ENCODE measurements at places on chromosomes 2 and 18.
A peak's percentile ranks its signal among the peaks of the same experiment; 100 is the strongest.

DNA sequence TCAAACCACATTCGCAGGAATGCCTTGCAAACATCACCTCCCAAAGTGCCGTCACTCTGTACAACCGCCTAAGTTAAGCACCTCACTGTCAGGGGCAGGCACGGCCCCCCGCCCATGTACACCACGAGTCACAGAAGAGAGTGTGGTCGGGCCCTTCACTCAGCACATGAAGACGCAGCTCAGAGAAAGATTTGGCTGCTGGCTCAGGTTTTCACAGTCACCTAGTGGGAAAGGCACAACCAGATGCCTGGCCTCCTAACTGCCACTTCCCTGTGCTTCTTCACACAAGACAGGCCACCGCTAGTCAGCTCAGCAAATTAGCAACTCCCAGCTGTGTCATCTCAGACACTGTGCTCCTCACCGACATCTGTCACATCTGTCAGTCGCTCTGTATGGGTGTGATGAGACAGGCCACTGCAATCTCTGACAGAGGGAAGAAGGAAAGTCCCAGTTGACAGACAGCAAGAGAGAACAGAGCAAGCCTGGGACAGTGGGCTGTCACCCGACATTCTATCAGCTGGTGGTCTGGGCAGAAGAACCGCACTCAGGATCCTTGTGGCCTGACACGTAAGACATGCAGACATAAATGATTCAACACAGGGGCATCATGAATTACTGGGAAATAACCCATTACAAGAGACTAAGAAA, 60.8 kb downstream of the CRACDL start:
- no peak for DNase-seq

DNA sequence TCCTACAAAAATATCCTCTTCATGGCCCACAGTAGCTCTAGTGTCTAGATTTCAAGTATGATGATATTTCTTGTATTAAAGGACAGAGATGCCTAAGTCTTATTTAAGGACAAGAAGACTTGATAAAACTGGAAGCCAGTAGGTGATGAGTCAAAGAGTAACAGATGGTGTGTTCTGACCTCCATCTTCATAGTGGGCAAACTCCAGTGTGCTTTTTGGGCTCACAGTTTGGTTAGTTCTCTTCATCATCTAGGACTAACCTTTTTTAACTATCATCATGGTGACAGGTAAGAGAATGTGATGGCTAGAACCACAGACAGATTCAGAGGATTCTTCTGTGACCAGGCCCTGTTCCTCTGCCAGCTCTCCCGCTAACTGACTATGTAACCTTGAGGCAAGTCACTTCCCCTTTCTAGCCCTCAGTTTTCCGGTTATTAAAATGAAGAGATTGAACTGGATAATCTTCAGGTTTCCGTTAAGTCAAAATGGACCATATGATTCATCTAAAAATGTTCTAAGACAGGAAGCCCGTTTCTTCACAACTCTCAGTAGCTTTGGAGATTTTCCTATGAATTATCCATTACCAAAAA, 140.3 kb upstream of the RASGRP3 start:
- DNase-seq: no peak

DNA sequence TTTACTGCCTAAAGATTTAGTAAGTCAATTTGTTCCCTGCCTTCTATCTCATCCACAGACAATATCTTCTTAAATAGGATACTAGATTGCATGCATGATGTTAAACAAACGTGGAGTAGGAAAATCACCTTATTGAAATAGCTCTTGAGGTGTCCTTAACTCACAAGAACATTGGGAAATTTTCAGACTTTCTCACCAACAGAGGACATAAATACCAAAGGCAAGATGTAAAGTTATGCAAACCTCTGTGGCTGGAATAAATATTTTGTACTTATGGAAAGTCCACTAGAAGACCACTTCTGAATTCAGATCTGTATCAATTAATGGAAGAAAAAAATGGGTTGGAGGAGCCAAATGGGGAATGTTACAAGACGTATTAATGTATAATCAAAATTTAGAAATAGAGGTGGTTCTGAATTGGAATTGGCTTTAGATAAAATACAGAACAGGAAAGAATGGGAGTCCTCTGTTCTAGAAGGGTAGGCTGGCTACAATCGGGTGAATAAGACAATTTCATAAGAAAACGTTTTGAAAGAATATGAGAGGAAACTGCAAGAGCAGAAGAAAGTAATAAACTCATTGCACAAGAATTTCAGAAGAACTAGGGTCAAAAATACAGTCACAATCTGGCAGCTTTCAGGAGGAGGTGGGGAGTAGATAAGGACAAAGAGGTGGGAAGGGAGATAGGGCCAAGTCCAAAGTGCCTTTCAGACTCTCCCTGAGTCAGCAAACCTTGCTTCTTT, 69.3 kb upstream of the FN1 start:
- DNase-seq: no peak

GRCh38 chr2:72999729-73000725, 71.5 kb downstream of the SFXN5 start:
- no peak for DNase-seq

- no peak for DNase-seq
Observed at GRCh38 chr2:234797566-234798250, 154.1 kb upstream of the SH3BP4 start.

DNA sequence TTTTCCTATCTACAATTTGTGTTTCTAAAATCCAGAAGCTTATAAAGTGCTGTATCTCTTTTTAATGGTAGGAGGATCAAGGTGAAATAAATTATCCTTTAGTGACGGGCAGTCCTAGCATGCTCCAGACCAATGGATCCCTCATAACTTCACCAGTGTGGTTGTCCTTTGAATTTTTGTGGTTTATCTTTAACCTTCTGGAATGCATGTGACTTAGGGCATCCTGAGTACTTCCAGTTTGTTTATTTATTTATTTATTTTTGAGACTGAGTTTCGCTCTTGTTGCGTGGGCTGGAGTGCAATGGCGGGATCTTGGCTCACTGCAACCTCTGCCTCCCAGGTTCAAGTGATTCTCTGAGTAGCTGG, 40.4 kb downstream of the NUP35 start:
- no peak for DNase-seq

- DNase-seq: no peak
Observed at GRCh38 chr2:151380580-151381235, 23.3 kb downstream of the TNFAIP6 start.

DNA sequence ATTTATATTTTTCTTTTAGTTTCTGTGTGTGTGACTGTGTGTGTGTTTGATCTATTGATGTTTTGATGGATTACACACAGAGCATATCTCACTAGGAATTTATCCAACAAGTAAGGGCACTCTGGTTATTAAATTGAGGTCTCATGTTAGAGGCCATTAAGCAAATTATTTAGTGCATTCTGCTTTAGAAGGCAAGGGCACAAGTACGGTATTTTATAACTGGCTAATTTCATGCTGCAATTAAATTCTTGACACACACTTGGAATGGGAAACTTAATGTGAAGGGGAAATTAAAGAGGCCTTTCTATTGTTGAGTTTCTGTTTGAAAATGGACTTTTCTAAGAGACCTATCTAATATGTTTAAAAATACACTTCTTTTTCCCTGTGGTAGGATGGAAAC, 25.8 kb downstream of the NYAP2 start:
- no peak for DNase-seq

DNA sequence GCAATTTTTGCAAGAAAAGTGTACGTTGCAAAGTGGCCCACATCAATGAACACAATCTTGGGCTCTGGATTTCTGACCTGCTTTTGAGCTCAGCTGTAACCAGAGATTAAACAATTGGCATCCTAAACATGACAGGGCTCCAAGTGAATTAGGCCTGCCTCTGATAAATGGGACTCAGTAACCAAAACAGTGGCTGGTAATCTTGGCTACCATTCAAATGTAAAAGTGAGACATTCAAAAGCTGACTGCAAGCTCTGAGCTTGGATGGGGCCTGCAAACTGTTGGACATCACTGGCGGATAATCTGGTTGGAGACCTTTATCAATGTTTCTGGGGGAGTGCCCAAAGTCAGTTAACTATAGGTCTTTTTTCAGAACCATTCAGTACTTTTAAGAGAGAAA, 160.7 kb downstream of the RAB3GAP1 start:
- no peak for DNase-seq

DNA sequence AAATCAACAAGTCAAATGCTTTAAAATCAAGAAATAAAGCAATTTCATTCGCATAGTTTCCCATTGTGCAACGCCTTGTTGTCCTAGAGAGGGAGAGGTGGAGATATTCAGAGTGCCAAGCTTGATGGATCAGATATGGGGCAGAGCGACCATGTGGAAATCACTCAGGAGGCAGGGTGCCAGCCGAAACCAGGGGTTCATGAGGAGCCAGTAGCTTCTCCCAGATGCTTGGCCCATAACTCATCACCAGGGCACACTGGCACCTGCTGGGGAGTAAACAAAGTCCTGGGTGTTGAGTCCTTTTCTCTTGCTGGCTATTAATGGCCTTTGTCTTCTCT, 53.0 kb upstream of the ASAP2 start:
- no peak for DNase-seq

- DNase-seq: peak; percentile 41
Observed at GRCh38 chr2:234496835-234497593, at the start of gene ARL4C. Gene ARL4C (minus strand): TSS chr2:234497081. CDS start chr2:234496586, 495 bp downstream.

DNA sequence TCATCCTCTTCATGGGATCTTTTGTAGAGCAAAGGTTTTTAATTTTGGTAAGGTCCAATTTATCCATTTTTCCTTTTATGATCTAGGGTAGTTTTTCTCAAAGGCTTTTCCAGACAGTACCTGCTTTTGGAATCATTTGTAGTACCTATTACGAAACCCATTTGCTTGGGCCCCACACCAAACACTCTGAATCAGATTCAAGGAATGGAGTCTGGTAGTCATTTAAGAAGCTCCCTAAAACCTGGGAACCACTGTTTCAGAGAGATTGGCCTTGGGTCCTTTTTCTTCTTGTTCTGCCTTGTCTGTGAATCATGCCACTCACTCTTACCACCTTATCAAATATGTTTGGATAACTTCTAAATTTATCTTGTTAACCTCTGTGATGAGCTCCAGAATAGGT, 40.3 kb downstream of the OSBPL6 start:
- no peak for DNase-seq

DNA sequence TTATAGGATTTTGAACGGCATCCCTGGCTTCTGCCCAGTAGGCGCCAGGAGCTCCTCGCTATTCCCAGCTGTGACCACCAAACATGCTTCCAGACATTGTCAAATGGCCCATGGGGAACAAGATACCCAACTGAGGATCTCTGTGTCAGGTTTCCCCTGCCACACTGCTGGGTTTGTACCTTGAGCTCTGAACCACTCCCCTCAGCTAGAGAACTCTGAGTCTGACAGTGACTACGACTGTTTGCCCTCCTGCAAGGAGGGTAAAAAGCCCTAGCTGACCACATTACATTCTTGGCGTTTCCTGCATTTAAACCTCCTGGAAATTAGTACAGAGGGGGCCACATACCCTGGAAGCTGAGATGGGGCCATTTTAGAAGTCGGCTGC, 12.4 kb downstream of the LRRFIP1 start:
- no peak for DNase-seq

GRCh38 chr2:150644298-150645067, 157.0 kb upstream of the RND3 start:
- DNase-seq: no peak

GRCh38 chr2:33210626-33211025, 263.9 kb downstream of the LTBP1 start:
- DNase-seq: no peak

DNA sequence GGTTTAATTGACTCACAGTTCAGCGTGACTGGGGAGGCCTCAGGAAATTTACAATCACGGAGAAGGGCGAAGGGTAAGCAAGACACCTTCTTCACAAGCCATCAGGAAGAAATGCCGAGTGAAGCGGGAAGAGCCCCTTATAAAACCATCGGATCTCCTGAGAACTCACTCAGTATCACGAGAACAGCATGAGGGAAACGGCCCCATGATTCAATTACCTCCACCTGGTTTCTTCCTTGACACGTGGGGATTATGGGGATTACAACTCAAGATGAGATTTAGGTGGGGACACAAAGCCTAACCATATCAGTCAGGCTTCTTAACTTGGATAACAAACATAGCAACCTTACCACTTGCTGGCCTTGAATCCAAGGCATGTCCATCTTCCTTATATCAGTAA, 289.0 kb upstream of the STON1 start:
- no peak for DNase-seq

DNA sequence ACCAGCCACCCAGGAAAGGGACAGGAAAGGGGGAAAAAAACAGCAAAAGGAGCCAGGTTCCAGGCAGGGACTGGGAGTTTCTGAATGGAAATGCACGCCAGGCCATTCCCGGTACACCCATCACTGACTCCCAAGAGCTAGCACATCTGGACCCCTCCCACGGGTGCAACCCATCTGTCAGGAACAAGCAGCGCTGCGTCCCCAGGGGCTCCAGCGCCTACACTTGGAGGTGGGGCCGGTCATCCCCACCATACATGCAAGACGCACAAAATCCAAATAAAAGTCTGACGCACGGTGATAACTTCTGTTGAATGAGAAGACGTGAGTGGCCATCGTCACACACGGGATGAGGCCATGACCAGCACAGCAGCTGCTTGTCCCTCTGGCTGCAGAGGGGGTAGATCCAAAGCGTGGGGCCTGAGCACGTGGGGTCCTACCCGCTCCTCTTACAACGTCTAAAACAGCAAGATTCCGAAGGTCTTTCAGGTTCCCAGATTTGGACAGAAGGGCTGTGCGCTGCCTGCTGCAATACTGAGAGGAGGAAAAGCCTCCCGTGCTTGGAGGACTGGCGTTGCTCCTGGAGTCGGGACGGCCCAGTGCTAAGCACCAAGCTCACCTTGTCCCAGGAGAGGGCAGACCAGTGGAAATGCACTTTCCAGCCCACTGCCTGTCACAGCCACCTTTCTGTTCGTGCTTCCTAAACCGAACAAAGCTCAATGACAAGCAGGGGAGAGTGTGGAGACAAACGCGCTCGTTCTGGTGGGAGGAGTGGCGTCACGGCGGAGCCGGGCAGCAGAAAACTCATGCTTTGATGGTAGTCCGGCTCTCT, 68.9 kb downstream of the NDUFA10 start:
- no peak for DNase-seq

- no peak for DNase-seq
Observed at GRCh38 chr18:79944126-79944731, 7.2 kb downstream of the SLC66A2 start.

DNA sequence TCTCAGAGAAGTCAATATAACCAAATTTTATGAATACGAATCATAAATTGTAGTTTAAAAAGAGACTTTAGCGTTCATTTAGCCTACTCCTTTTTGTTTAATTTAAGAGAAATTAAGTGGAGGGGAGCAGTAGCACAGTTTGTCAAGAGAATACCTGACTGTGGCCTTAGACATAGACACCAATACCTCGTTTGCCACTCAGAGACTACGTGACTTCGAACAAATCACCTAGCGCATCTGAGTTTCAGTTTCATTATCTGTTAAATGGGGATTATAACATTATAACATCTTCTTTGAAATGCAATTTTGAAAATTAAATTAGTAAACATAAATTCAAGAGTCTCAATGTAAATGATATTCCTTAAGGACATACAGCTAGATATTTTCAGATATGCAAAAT, 581.5 kb upstream of the VRK2 start:
- no peak for DNase-seq

Measured in stimulated activated CD4-positive, alpha-beta T cell treated with anti-CD3 and anti-CD28 coated beads, Interleukin-15, amount 100 ng/mL, for 48 hours (primary cell).